Stimulated activated CD4-positive, alpha-beta T cell treated with anti-CD3 and anti-CD28 coated beads, TNF-alpha, amount 100 ng/mL, for 4 hours (primary cell): ENCODE measurements at places on chromosomes 13 and 19.

- no peak for DNase-seq
Observed at GRCh38 chr19:47227352-47228167, 3.4 kb downstream of the BBC3 start.

DNA sequence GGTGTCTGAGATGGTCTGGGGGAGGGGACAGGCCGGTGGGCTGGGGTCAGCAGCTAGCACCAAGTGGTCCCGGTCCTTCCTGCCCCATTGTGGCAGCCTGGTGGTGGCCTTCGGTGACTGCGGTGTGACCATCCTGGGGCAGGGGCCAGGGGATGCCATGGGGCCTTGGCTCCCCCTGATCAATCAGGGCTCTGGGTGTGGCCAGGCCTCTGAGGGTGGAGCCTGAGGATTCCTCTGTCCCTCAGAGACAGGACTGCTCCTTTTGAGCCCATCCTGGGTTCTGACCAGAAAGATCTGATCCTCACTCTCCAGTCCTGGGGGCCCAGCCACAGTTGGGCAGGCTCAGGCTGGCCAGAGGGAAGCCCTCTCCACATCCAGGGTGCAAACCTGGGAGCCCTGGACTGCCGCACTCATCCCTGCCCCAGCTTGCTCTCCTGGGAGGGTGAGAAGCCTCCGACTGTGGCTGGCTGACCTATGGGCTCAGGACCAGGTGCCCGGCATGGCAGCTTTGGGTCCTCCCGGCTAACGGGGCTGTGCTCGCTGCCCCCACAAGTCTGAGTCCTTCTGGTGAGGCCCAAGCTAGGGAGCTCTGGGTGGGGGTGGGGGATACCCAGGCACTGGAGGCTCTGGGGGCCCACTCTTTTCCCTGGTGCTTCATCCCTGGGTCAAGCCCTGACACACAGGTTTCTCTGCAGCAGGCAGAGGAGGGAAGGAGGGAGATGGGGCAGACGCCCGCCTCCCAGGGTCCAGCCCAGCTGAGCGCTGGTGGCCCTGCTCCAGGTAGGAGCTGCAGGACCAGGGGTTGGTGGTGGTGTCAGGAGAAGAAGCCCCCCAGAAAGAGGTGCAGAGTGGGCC lies 59.5 kb downstream of the IER2 start:
- DNase-seq = no peak

GRCh38 chr13:24249624-24250023 lies 59.8 kb upstream of the C1QTNF9 start:
- DNase-seq = no peak

DNA sequence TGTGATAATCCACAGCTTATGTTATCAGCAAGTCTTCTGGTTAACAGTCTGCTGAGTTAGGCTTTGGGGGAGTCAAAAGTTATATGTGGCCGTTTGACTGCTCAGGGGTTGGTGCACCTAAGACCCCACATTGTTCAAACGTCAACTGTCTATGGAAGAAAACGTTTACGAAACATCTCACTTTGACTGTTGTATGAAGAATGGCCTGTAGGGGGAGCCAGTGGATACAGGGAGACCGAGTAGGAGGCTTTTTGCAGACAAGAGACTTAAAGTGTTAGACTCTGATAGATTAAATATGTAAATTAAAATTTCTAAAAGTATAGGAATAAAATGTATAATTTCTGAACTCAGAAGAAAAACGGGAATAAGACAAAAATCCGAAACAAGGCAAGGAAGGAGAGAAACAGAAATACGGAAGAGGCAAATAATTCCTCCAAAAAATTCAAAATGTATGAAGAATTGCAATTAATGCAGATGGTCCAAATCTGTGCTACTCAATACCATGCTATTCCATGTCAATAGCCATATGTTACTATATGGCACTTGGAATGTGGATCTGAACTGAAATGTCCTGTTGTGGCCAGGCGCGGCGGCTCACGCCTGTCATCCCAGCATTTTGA lies 37.8 kb downstream of the TNFSF14 start:
- peak; percentile 84 for DNase-seq

DNA sequence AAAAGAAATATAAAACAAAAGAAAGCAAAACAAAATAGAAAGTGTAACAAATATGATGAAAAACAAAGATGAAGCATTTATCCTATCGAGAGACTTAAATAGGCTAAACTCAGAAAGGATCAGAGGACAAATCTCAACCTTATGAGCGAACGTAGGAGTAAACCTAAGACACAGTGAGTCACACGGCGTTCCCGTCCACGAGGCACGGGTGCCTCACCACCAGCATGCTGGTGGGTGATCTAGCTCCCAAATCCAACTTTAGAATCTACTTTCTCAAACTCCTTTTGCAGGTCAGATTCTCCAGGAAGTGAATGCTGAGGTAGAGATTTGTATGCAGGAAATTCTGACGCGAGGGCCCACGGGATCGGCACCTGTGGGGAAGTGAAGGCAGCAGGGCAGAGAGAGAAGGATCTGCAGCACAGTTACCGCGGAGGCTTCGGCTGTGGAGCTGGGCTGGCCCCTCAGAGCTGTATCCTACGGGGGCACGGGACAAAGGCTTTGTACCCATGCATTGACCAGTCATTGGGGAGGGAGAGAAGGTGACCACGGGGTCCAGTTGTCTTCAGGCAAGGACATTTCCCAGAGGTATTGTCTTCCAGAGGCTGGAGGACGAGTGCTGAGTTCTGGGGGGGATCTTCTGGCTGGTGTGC lies 7.5 kb upstream of the MIER2 start:
- DNase-seq = no peak

GRCh38 chr13:47747901-47748300 lies 253.2 kb downstream of the SUCLA2 start:
- no peak for DNase-seq

- DNase-seq = no peak
Observed at GRCh38 chr19:39132344-39132969, 6.9 kb downstream of the PAK4 start.

DNA sequence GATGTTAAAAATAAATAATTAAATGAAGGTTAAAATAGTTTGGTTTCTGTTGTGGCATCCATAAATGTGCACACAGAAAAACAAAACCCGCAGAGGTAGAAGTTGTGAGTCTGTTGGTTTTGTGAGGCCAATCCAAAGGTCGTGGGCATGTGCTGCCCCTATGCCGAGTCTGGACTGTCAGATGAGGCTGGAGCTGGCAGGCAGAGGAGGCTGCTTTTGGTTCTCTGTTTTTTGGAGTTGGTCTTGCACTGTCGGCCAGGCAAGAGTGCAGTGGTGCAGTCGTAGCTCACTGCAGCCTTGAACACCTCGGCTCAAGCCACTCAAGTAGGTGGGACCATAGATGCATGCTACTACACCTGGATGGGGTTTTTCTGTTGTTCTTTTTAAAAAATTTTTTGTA lies 43.7 kb downstream of the TSSK6 start:
- DNase-seq = no peak

DNA sequence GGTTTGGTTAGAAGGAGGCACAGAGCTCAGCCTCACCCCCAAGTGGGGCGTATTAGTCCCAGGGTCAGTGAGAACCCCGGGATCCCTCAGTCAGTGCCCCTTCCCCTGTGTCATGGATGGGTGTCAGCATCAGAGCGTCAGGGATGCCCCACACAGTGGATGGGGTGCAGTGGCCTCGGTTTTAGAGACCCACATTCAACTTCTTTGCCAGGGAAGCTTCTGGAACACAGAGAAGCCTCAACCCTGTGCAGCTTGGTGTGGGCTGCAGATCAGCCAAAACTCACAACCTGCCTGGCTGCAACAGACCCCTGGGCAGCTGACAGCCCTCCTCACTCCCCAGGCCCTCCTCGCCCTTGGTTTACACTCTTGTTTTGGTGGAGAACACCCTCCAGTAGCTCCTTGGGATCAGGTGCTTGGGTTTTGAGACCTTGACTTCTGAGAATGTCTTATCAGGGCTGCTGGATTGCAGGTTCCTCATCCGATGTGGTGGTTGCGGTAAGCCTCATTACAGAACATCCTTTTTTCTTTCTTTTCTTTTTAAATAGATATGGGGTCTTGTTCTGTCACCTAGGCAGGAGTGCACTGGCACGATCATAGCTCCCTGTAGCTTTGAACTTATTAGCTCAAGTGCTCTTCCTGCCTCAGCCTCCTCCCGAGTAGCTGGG lies 11.0 kb downstream of the ZNF333 start:
- DNase-seq = no peak

- no peak for DNase-seq
Observed at GRCh38 chr19:55452749-55453346, 8.6 kb downstream of the ISOC2 start.

DNA sequence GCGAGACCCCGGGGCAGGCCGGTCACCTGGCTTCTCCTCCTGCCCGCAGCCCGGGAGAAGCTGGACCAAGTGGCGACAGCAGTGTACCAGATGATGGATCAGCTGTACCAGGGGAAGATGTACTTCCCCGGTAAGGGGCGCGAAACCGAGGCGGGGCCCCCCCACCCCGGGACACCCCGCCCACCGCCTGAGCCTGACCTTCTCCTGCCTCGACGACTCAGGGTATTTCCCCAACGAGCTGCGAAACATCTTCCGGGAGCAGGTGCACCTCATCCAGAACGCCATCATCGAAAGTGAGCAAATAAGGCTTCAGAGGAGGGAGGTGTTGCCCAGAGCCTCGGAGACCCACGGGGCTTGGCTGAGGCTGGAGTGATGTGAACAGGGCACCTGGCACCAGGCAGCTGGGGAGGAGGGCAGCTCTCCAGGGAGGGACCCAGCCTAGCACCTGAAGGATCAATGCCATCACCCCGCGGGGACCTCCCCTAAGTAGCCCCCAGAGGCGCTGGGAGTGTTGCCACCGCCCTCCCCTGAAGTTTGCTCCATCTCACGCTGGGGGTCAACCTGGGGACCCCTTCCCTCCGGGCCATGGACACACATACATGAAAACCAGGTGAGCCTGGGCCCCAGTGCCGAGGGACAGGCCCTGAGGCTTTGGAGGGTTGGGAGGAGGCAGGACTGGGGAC lies 629 bp downstream of the IZUMO4 start:
- DNase-seq = peak; percentile 41

DNA sequence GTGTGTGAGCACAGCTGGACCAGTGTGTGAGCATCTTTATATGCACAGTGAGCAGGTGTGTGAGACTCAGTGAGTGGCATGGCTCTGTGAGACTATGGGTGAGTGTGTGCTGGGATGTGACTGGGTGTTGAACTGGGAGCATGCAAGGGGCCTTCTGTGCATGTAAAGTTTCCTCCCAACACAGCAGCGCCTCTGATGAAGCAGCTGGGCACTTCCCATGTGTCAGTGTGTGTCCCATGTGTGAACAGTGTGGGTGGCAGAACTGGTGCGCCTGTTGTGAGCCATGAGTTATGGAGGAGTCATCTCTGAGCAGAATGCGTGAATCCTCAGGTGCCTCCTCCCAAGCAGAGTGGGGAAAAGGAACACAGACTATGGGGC lies 24.1 kb downstream of the LGALS16 start:
- DNase-seq = peak; percentile 15

- no peak for DNase-seq
Observed at GRCh38 chr13:97506511-97506910, 72.5 kb downstream of the RAP2A start.

GRCh38 chr13:24196593-24197197 lies 36.2 kb downstream of the SPATA13 start:
- DNase-seq = no peak

- no peak for DNase-seq
Observed at GRCh38 chr13:113625965-113626721, 31.9 kb downstream of the ATP4B start.

DNA sequence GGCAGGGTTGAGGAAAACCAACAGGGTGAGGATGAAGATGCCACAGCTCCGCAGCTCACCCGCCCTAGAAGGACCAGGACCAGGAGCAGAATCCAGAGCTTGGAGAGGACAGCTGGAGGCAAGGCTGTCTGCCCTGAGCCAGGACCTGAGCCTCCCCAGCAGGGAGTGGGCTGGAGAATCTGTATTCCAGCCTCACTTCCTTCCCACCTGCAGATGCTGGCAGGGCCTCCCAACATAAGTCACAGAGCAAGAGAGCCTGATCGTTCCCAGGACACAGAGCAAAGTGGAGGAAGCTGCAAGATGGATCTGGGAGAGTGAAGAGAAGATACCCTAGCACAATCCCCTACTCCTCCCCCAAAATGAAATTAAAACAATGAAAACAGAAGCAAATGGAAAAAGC lies 61.7 kb upstream of the WASF3 start:
- DNase-seq = no peak
